Stimulated activated CD4-positive, alpha-beta T cell treated with anti-CD3 and anti-CD28 coated beads, Interleukin-1b, Interleukin-23, amount 100 ng/mL, for 24 hours (primary cell): ENCODE measurements at places on chromosomes 7 and 10.

GRCh38 chr10:101694674-101695403 is at the start of gene FBXW4:
Gene FBXW4 (minus strand): TSS chr10:101695170. CDS start chr10:101695105, 65 bp downstream.
- DNase-seq: peak; percentile 40

GRCh38 chr7:131538813-131539179 is 17.6 kb downstream of the PODXL start:
- DNase-seq: no peak

DNA sequence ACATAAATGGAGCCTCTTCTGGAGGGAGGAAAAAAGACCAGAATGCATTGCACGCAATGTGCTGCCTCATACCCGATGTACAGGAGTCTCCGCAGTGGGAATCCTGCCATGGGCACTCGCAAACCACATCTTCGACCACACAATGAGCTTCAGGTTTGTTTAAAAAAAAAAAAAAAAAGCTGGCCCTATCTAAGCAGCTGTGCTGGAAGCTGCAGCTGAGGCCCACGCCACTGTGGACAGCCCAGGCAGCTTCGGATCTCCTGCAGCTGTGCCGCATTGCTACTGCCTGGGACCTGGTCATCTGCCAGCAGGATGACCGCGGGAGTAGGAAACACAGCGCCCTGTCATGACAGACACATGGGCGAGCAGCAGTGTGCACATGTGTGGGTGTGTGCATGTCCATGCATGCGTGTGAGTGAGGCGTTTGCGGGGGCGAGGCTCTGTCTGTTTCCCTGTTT is 26.0 kb downstream of the EN2 start:
- DNase-seq: no peak

GRCh38 chr10:80416479-80417098 is 8.2 kb downstream of the PRXL2A start:
- DNase-seq: no peak

DNA sequence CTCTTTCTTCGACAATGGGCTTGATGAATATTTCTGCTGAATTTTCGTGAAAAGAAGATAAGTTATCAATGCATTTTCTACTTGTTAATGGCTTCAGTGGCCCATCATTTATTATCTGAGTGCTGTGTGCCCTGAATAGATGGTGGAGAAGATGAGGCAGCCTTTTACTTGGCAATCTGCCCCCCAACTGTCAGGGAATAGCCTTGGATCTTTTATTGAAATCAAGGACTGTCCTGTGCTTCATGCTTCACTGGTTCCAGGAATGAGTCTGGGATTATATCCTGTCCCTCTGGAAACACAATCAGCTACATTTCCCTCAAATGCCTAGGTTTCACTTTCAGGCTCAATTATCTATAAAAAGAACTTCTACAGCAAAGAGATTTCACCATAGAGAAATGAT is 75.9 kb upstream of the NXPH1 start:
- DNase-seq: no peak

- no peak for DNase-seq
These were observed 59.2 kb upstream of the ADCY1 start for GRCh38 chr7:45514944-45515343.

DNA sequence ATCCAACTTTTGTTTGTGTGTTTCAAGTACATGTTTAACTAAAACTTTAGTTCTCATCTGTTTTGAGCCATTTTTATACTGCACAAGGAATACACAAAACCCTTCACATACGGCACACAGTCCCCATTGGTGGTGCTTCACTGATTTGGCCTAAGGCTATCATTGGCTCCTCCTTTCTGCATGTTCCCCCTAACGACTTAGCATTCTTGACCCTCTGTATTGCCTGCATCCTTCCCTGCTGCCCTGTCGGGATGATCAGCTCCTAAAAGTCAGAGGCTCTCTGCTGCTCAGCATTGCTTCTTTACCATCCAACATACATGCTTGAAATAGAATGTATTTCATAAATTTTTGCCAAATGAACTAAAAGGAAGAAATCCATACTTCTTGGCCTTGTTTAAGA is 111.4 kb upstream of the ABCB5 start:
- DNase-seq: no peak

- no peak for DNase-seq
These were observed 93.0 kb downstream of the NHLRC2 start for GRCh38 chr10:113947184-113948041.

DNA sequence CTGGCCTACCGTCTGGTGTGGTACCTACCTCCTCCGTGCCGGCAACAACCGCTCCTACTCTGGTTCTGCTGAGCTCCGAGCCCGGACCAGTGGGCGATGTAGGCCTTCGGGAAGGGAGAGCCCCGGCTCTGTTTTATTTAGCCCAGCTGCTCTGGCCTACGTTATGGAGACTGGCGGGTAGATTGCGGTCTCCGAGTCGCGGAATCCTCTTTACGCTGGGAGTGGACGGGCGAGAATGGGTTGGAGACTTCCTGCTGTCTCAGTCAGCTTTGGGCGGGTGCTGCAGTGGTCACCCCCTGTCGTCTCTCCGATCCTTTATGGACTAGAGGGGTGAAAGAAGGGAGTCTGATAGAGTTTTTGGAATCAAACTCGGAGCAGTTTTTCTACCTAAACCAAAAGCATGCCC is 406 bp downstream of the CBLL1 start:
- no peak for DNase-seq

GRCh38 chr7:63900394-63901203 is 98.0 kb upstream of the ZNF722 start:
- DNase-seq: peak; percentile 72

- DNase-seq: no peak
These were observed 239.8 kb upstream of the TMEM72 start for GRCh38 chr10:44671319-44671718.

DNA sequence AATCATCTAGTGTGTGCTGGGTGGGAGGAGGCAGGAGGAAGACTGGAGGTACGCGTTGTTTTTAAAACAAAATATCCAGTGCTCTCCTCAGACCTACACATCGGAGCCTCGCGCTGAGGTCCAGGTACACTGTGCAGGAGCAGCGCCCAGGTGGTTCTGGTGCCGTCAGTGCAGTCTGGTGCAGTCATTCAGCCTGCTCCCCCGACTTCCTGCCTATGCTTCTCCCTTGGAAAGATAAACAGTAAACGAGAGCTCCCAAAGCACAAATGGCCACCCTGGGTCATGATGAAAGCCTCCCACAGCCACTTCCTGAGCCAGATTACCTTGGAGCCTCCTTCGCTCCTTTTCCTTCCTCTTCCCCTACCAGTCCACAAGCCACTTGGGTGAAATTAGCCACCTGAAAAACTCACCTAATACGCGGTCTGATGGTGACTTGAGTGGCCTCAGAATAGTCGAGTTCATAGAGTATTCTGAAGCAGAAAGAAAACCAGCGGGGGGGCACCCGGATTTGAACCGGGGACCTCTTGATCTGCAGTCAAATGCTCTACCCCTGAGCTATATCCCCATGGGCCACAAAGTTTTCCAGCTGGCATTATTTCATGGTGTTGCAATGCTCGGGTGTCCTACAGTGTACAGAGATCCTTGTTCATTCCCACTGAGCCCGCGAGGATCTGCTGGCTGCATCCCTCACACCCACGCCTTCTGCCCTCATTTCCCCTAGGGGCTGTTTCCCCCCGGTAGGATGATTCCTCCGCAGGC is 82.5 kb downstream of the ZNF467 start:
- DNase-seq: no peak

DNA sequence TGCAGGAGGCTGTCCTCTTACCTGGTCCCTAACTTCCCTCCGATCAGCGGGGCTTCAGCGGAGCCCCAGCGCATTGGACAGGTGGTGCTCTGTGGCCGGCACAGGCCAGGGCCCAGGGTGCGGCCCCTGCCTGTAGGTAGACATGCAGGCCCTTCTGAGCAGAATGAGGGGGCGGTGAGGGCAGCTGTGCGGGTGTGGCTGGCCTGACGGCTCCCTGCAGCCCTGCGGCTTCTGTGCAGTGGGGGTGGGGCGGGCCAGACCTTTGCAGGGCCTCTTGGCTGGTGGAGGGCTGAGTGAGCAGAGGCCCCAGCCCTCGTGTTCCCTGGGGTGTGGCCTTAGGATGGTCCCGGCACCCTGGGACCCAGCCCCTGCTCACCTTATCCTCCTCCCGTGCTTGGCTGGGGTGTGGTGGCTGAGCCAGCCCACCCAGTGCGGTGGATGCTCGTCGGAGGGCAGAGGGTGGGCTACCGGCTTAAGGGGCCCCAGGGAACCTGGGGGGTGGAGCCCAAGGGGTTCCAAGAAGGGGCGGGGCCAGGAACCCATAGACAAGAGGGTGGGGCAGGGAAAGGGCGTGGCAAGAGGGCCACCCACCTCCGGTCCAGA is 175.2 kb upstream of the TNRC18 start:
- DNase-seq: no peak

GRCh38 chr10:128456271-128456670 is 330.0 kb upstream of the MKI67 start:
- DNase-seq: no peak

GRCh38 chr10:128466831-128467371 is 340.7 kb upstream of the MKI67 start:
- no peak for DNase-seq

- no peak for DNase-seq
These were observed 98.1 kb downstream of the LRRC4 start for GRCh38 chr7:127933146-127933545.

DNA sequence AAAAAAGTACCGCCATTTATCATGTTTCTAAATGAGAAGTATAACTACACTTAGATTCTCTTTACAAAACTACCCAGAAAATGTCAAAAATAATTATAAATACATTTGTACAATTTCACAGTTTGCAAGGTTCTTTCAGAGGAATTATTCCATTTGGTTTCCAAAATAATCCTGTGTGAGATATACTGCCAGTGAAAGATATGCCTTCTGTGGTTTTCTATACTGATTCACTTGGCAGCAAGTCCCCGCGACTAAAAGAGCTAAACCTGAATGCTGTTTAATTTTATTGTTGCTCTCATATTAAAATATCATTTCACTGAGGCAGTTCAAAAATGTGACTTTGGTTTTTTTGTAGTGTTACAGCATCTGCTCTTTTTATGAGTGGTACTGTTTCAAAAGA is 364.9 kb upstream of the PLXDC2 start:
- DNase-seq: no peak

GRCh38 chr7:34837316-34837715 is 179.3 kb downstream of the NPSR1 start:
- no peak for DNase-seq

DNA sequence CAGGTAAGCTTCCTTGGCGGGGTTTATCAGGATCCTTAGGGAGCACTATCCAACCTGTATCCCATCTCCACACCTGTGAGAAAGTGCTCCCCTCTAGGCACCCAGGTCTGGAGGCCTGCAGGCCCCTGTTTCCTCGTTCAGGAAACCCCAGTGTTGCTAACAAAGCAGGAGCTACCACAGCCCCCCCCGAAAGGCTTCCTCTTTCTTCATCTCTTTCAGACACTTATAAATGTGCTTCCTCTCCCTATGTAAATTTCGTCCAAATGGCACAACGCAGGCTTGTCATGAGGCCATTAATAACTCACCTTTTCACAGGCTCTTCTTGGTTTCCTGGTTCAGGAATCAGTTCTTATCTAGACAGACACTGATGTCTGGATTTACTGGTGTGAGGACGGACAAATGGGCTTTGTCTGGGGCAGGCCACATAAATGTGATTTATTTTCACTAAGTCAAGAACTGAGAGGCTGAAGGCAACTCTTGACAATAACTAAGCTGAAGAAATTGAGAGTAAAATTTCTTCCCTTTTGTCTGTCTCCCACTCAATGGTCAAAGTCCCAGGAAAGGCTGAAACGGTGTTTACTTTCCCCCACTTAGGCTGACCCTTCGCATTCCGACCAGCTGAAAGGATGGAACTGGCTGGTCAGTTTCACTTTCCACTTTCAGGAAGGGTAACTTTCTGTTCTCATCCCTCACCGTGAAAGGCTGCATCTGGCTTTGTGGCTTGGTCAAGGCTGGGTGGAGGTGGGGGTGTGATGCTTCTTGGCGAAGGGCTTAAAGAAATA is 46.8 kb downstream of the PIK3AP1 start:
- DNase-seq: no peak

DNA sequence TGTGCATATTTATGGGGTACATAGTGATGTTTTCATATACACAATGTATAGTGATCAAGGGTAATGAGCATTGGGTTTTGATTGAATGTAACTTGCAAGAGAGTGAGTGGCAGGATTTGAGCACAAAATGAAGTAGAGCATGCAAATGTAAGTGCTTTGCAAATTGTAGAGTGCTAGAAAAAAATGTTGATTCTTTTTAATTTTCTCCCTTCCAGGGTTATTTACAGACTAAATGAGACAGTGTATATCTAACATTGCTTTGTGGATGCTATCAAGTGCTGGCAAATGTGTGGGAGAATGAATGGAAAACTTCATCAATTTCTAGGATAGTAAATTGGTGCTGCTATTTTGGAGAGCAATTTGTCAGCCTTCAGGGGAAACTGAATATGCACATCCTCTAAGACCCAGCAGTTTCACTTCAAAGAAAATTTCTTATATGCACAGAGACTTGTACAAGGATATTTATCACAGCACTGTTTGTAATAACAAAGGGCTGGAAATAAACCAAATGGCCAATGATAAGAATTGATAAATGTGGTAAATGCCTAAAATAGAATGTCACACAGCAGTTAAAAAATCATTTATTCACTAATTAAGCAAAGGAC is 120.6 kb upstream of the PLPP4 start:
- DNase-seq: no peak

GRCh38 chr10:70233939-70234300 is 691 bp upstream of the PPA1 start:
- DNase-seq: no peak

DNA sequence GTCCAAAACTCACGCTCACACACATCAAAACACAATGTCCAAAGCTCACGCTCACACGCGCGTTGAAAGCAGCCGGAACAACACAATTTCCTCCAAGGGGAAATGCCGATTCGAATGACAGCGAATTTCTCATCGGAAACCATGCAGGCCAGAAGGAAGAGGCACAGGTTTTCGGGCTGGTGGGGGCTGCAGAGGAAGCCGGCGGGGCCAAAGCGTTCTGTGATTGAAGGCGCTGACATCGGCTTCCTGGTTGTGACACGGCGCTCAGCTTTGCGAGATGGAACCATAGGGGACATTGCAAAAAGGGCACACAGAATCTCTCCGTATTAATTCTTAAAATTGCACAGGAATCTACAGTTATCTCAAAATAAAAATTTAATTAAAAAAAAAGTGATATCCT is 61.3 kb downstream of the FOXL3 start:
- DNase-seq: peak; percentile 40

GRCh38 chr7:44535348-44536064 is 5.6 kb downstream of the NPC1L1 start:
- no peak for DNase-seq

DNA sequence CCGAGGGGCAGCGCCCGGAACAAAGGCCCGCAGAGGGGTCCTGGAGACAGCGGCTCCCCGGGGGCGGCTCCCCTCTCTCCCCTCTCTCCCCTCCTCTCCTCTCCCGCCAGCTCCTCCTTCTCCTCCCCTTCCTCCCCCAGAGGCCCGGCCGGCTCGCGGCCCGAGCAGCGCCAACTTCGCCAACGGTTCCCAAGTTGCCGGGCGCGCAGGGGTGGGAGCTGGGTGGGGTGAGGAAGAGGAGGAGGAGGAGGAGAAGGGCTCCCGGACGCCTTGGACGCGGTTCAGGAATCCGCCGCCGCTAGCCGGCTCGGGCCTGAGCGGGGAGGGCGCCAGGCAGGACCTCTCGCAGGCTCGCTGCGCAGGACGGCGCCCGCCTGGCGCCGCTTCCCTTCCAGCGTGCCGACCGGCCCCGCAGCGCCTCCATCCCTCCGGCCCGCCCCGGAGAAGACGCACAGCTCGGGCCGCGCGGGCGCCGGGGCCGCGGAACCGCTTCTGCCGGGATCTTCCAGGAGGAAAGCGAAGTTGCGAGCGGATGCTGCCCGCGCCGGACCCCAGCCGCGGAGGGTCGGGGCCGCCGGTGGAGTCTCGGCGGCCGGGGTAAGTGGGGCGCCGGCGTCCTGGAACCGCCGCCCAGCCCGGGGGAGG is at the start of gene CHST3:
Gene CHST3, plus strand, starts transcription at position 298 of the 645 bp plus-strand sequence. CDS start 41,448 bp downstream, outside the sequence.
- DNase-seq: no peak
